Activated CD4-positive, alpha-beta T cell treated with anti-CD3 and anti-CD28 coated beads, Interleukin-2, amount 10 ng/mL, durations not matched to agents 24 days and 14 days (primary cell): ENCODE measurements at places on chromosomes 7 and 10.

- DNase-seq, result no peak
These were observed 213.7 kb downstream of the FOXP2 start for GRCh38 chr7:114628362-114628761.

GRCh38 chr7:40092182-40092581, 42.2 kb downstream of the MPLKIP start:
- no peak for DNase-seq

- no peak for DNase-seq
These were observed 267.2 kb upstream of the SLC26A5 start for GRCh38 chr7:103712991-103713778.

DNA sequence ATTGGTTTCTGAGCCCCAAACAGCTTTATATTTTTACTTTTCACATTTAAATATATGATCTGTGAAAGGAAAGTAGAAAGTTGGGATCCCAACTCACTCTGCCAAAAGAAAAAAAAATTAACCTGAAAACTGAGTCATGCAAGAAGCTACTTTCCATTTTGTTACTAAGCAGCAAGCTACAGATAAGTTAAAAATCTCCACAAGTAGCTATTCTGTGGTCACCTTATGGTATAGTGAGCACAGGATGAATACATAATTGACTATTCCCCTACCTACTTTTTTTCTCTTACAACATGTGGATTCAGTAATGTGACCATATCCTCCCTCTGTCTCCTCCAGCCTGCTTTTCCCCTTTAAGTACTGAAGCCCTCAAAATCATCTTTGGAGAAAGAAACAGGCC, 30.3 kb upstream of the CREB3L2 start:
- DNase-seq, result no peak

GRCh38 chr10:58773944-58774343, 261.3 kb downstream of the BICC1 start:
- DNase-seq, result no peak

GRCh38 chr7:10245406-10245805, 728.3 kb upstream of the PHF14 start:
- DNase-seq, result no peak

DNA sequence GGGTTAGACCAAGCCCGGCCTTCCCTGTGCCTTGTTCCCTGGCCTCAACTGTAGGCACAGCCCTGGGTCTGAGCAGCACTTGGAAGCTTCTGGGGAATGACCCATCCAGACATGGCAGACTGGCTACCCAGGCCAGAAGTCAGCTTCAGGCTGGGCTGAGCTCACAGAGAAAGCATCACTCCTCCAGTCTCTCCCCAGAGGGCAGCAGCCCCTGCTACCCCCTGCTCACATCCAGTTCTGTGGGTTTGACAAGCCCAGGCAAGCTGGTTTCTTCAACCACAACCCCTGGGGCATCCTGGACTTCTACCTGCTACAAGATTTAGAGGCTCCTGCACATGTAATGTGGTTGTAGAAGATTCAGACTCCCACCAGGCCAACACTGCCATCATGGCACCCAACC, 9.0 kb downstream of the C10orf71 start:
- DNase-seq, result no peak
